ENCODE measurements at places on chromosomes 12 and 14.

- peak; percentile 25 for DNase-seq
Observed at GRCh38 chr12:64672925-64673409, 62.7 kb downstream of the RASSF3 start.

- DNase-seq, result peak; percentile 6
Observed at GRCh38 chr14:67133595-67134441, 55.4 kb upstream of the GARIN2 start.

DNA sequence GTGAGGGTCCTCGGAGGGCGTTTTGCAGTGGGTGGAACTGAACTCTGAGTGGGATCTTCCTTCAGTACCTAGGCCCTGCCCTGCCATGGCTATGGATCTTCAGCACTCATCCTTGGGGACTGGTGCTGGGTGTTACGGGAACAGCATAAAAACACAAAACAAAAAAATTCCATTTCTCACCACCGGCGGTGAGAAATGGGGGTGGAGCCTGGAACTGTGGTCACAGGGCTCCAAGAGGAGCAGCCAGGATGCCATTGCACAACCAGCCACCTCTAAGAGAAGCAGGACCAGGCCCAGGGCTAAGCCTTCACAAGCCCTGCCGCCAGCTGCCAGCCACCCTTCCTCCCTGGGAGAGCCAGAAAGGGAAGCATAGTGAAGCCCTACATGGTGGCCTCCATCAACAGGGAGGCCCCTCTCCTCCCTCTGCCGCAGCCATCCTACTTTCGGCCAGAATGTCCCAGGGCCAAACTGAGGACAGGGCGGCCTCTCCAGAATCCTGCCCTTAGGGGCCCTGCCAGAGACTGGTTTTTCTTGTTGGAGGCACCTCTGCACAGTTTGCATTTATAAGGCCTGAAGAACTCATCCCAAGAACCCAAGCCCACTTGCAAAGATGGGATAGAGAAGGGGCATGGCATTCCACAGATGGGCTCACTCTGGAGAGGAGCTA lies 76.5 kb downstream of the VCPKMT start:
- no peak for DNase-seq

- no peak for DNase-seq
Observed at GRCh38 chr12:91902860-91903683, 242.6 kb downstream of the BTG1 start.

GRCh38 chr12:106170285-106170684 lies 31.5 kb upstream of the NUAK1 start:
- no peak for DNase-seq

DNA sequence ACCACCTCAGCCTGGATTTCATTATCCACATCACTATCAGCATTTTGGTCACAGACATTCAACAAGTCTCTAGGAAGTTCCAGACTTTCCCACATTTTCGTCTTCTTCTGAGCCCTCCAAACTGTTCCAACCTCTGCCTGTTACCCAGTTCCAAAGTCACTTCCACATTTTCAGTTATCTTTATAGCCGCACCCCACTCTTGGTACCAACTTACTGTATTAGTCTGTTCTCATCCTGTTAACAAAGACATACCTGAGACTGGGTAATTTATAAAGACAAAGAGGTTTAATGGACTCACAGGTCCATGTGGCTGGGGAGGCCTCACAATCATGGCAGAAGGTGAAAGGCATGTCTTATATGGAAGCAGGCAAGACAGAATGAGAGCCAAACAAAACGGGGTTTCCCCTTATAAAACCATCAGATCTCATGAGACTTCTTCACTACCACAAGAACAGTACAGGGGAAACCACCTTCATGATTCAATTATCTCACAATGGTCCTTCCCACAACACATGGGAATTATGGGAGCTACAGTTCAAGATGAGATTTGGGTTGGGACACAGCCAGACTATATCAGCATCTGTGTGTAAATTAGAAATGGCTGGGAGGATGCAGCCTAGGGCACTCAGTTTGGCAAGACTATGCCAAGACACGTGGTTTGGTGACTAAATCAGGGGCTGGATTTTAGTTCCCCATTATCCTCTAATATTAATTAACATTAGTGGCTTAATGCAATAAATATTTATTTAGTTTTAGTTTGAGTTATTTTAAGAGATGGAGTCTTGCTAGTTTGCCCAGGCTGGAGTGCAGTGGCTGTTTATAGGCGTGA lies 16.2 kb upstream of the FUT8 start:
- DNase-seq, result no peak

DNA sequence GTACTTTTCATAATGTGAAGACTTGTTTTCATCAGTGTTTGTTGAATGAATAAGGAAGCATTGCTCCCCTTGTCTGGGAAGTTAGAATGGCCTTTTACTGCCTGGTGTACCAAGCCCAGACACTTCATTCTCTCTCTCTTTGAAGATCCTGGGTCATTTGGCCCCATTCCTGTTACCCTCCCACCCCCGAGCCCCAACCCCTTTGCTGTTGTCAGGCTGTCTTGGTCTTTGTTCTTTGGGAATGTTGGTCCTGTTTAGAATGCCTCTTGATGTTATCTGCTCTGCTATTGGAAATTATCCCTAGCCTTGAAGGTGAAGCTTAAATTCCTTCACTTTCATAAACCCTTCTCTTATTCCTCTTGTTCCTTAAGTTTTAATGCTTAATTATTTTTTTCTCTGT lies 13.8 kb downstream of the DERA start:
- no peak for DNase-seq

DNA sequence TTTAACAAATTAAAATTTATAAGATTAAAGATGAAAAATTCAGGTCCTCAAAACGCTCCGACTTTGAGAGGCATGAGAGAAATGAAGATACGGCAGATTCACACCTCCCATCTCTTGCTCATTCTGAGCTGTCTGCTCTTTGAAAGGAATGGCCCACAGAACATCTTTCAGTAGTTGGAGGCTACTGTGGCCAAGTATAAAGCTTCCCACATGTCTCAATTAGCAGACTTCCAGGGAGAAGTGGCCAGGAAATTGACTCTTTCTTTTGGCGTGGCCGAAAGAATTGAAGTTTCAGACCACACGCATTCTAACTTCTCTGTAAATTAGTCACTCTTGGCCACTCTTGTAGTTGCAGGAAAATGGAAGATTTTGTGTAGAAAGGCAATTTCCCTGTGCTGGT lies 129.2 kb downstream of the DIP2B start:
- DNase-seq, result no peak

DNA sequence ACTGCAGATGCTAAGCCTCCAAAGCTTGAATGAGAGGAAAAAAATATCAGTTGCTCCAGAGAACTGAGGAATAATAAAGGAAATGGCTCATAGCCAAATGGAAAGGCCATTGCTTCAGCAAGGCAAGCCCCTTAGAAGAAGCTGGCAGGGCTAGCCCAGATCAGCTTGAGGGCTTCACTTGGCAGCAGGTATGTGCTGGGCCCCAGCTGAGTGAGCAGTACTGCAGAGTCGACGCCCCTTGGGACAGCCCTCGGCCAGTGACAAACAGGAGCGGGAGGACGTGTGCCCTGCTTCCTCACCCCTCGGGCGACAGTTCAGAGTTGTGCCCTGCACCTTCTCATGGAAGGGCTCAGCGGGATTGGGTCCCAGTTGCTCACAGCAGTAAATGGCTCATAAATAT lies 1031.2 kb upstream of the TMEM132C start:
- DNase-seq, result no peak

DNA sequence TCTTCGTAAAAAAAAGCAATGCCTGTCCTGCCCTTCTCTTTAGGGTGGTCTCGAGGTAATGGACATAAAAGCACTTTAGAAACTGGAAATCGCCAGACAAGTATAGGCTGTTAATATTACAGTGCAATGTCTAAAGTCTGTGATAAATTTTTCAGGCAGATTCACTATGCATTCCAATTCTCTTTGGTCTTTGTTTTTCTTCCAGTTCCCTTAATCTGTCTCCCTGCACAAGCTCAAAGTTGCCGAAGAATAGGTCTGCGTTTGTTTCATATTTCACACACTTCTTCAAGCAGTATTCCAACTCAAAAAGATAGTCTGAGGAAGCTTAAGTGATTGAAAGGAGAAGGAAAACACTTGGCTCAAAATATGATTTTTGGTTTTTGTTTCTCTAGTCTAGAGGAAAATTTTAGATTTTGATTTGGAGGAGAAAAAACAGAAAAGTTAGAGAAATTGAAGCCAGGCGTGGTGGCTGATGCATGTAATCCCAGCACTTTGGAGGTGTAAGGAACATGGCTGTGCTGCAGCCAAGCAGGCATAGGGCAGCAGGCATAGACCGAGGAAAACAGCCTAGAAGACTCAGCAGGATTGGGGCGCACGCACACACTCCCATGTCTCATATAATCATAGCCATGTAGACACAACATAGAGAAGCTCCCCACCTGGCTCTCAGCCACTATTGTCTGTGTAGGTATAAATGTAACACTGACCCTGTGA lies 96.2 kb upstream of the TMPO start:
- no peak for DNase-seq

DNA sequence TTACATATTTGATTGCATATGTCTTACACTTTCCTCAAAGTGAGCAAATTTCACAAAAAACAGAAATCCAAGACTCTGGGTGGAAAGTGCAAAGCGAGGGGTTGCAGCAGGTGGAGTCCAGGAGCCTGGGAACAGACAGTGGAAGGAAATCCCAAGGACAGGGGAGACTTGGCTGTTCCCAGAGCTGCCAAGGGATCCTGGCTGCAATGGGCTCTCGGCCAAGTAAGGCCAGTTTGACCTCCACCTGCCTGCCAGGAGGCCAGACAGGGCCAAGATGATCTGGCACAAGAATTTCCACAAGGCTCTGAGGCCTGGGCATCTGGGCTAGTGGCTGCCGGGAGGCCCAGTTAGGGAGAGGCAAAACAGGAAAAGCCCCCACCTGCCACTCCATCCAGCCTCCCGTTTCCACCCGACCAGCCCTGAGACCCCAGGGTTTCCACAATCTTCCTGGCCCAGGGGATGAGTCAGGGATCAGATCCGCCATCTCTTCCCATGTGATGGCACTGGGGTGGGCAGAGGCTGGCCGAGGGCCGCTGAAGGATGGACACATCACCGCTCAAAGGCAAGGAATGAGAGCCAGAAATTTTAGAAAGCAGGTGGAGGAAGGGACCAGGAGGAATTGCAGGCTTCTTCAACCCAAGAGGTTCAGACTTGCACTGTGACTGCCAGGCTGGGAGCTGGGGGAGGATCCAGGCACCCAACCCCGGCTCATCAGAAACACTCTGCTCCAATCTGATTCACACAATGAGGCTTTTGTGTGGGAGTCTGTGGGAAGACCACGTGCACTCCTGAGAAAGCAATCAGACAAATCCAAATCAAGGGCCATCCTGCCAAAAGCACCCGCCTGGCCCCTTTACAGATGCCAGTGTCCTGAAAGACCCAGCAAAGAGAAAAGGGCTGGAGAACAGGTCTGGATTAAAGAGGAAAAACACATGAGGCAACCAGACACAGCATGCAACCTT lies 16.3 kb downstream of the SCARB1 start:
- DNase-seq, result no peak

DNA sequence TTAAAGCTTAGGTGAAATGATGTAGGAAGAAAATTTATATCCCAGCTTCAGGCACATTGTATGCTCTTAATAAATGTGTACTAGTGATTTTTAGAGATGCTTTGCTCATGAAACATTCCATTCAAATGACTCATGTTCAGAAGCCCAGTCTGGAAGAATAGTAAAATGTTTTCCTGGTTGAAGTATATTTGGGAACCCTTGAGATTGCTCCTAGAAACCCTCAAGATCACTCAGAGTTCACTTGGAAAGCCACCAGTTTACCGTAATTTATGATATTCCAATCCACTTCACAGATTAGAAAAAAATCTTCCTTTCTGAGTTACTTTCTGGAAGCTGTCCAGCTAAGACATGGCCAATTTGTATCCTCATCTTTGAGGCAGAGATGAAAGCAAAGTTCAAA lies 186.4 kb downstream of the SYT10 start:
- no peak for DNase-seq

DNA sequence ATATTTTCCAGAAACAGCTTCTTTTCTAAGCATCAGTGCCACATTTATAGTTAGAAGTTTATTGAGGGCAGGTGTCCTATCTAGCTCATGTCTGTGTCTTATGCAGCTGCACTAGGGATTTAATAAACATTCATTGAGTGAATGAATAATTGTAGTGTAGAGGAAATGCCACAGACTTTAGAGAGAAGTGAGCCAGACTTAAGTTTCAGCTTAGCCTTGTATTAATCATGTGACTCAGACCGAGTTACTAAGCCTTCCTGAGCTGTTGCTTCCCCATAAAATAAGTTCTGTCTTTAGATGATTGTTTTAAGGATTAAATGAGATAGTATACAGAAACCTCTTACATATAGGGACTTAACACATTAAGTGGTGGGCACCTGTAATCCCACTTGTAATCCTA lies 236.1 kb upstream of the DDHD1 start:
- no peak for DNase-seq

- DNase-seq, result no peak
Observed at GRCh38 chr12:27161458-27162228, 79.3 kb upstream of the C12orf71 start.

DNA sequence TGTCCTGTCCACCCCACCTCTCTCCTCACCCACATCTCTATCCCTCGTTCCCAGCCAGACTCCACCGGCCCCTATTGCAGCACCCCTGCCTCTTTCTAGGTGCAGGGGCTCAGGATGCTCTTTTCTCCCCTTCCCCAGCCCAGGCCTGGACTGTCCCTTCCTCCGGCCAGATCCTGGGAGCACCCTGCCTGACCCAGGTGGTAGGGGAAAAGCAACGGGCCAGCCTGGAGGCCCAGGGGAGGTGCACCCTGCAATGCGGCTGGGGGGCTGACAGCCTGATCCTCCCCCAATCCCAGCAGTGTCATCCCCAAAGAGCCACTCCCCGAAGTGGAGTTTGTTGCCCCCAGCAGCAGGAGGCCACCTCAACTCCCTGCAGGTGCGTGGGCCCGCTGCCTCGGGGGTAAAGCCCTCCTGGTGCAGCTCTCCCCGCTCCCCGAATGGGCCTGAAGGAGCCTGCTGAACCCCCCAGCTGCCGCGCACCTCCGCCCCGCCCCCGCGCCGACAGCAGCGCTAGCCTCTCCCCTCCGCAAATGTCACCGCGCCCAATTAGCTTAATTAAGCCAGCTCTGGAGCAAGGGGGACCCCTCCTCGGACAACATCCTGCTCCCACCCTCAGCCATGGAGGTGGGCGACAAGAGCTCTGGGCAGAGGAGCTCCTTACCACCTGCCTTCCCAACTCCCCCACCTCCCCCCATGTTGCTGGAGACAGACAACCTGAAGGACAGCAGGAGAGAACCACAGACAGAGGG lies 4.7 kb downstream of the NXPH4 start:
- DNase-seq, result no peak

- peak; percentile 39 for DNase-seq
Observed at GRCh38 chr12:95385246-95386035, 88.5 kb upstream of the METAP2 start.

- no peak for DNase-seq
Observed at GRCh38 chr14:94374116-94374515, 14.3 kb downstream of the SERPINA1 start.

Data from OCI-M1 (cell line).